Metanephros (tissue), 2 donors: ENCODE measurements at places on chromosomes 1 and 21. TPM values are rescaled to one million over a fixed set of nuclear protein-coding genes. Genes with fewer than 3 reads are reported as not detected.

Gene FCGR3A
- total RNA-seq = 10.7 TPM

Gene LCE1B
- not detected for total RNA-seq

Gene ARPC5
- total RNA-seq = 129 TPM

Gene INSRR
- 1.9 TPM for total RNA-seq

Gene LENEP
- not detected for total RNA-seq

Gene SLC30A2
- total RNA-seq = 4.7 TPM

Gene LHX4
- total RNA-seq = not detected

Gene MAP7D1
- total RNA-seq = 45.6 TPM

Gene C1QC
- total RNA-seq = 40.5 TPM

Gene NR1I3
- 0.23 TPM for total RNA-seq

Gene RGS8
- not detected for total RNA-seq

Gene CD1E
- 0.82 TPM for total RNA-seq

Gene FAM151A
- 9.3 TPM for total RNA-seq

Gene INAVA
- total RNA-seq = 22.5 TPM

Gene TAS1R2
- not detected for total RNA-seq

Gene CLDN17
- not detected for total RNA-seq

Gene NBPF4
- not detected for total RNA-seq

Gene LCE1F
- not detected for total RNA-seq

Gene DCST1
- total RNA-seq = not detected

Gene HES2
- 0.35 TPM for total RNA-seq

Gene SMIM11
- 19.6 TPM for total RNA-seq

Gene SRGAP2B
- 40.8 TPM for total RNA-seq

Gene C8A
- total RNA-seq = not detected

Gene CCDC17
- total RNA-seq = 0.99 TPM

Gene GOLPH3L
- 18.8 TPM for total RNA-seq

Gene SAMSN1
- total RNA-seq = 6.2 TPM

Gene KPRP
- total RNA-seq = not detected

Gene AQP10
- total RNA-seq = 0.12 TPM

Gene DLGAP3
- 1.5 TPM for total RNA-seq

Gene RGS1
- total RNA-seq = 12.6 TPM

Gene NTRK1
- total RNA-seq = 2.0 TPM

Gene IL19
- 0.70 TPM for total RNA-seq

Gene PCNT
- 80.9 TPM for total RNA-seq

Gene C1orf146
- not detected for total RNA-seq

Gene LCE2A
- not detected for total RNA-seq

Gene TRIM67
- total RNA-seq = 0.47 TPM

Gene KCNE1
- total RNA-seq = 0.82 TPM

Gene SLC16A1
- total RNA-seq = 48.8 TPM

Gene FBLIM1
- 91.0 TPM for total RNA-seq

Gene L1TD1
- 1.3 TPM for total RNA-seq

Gene CRP
- not detected for total RNA-seq

Gene CNKSR1
- 7.6 TPM for total RNA-seq

Gene TPTE
- total RNA-seq = not detected

Gene KRTAP13-2
- total RNA-seq = not detected

Gene S100A4
- 37.4 TPM for total RNA-seq

Gene DPT
- total RNA-seq = 11.4 TPM

Gene ELF3
- total RNA-seq = 106 TPM

Gene RSPO1
- total RNA-seq = 2.2 TPM

Gene SOX13
- 40.2 TPM for total RNA-seq

Gene DDI2
- 55.6 TPM for total RNA-seq

Gene LCE1D
- not detected for total RNA-seq

Gene RIPPLY3
- 0.99 TPM for total RNA-seq

Gene LCE3A
- total RNA-seq = not detected

Gene VANGL2
- 15.5 TPM for total RNA-seq

Gene RNF223
- total RNA-seq = 3.7 TPM

Gene SEC16B
- total RNA-seq = 6.3 TPM

Gene SESN2
- total RNA-seq = 12.6 TPM

Gene TRAPPC3
- 42.7 TPM for total RNA-seq

Gene ABCG1
- total RNA-seq = 25.0 TPM

Gene TFB2M
- total RNA-seq = 13.7 TPM
